Mesothelial cell of epicardium (in vitro differentiated cells): ENCODE measurements at places on chromosomes 5 and 9. TPM values are rescaled to one million over a fixed set of nuclear protein-coding genes. Genes with fewer than 3 reads are reported as not detected.

DNA sequence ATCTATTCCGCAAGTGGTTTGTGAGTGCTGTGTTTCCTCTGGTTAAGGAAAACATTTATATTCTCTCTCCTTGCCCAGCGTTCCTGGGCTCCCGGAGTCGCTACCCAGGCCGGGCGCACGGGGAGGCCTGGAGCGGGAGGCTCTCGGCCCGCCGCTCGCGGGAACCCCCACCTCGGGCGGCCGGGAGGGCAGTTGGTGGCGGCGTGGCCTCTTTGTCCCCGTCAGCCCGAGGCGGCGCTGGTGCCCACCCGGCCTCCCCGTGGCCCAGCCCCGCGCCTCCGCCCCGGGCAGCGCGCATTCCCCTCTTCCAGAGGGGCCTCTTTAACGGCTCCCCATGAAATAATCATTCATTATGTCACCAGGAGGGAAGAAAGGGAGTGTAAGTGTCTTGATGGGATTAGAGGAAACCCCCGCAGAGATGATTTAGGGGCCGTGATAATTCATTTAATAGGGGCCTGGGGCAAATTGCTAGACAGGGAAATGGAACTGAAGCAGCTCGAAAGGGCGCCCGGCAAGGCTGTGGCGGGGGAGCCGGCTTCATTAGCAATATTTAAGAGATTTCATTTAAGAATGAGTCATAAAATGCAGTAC, 181.9 kb upstream of the TBCA start:
- peak; percentile 52 for DNase-seq

DNA sequence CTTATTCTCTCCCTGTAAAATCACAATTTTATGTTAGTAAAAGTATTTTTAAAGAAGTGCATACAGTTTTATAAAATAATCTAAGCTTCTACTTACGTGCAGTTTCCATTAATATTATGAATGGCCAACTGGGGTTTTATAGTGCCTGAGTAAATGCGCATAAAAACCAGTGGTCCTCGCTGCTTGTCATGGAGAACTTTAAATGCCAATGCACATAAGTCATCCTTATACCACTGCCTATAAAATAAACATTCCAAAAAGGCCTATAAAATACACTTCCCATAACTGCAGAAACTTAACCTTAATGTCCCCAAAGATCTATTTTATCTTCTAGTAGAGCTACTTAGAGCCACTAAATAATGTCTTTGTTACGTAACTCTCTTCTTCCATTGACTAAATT, 28.5 kb downstream of the GFM2 start:
- no peak for DNase-seq

DNA sequence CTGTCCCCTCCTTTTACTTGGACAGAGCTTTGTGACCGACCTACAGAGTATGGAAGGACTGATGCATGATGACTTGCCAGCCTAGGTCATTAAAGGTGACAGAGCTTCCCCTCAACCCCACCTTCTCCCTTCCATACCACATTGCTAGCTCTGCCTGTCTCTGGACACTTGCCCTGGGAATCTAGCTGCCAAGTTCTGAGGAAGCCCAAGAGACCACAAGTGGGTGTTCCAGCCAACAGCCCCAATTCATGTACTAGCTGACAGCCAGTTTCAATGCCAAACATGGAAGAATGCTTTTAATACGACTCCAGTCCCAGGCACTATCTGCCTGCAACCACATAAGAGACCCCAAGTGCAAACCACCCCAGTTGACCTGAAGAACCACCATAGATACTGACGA, 477.1 kb downstream of the SPOCK1 start:
- DNase-seq = no peak

The DOLK gene
- total RNA-seq = 16.7 to 17.0 TPM (median 16.9 TPM) in 3 replicates

DNA sequence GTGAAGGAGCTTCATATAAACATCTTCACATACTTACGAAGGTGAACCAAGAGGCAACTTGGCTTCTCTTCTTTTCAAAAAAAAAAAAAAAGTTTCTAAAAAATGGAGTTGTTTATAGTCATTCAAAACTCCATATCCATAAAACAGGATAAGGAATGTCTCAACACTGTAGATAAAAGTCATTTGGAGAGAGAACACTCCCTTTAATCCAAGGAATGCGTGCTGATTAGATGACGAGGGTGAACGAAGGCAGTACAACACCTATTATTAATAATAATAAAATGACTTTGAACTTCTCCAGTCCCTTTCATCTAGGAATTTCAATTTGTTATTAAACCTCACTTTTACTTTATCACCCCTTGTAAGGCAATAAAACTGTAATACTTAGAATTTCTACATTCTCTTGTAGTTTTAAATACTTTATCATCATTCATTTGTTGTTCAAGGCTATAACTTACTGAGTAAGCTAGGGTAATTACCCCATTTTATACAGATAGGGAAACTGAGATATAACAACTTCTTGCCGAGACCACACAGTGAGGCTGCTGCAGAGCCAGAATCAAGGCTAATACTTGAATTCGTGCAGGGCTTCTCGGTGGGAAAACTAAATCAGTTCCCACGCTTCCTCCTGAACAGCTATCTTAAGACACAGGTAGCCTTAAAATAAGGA, 377.1 kb downstream of the EFNA5 start:
- no peak for DNase-seq

GRCh38 chr9:69888856-69889585, 68.4 kb downstream of the CFAP95 start:
- DNase-seq = no peak

The ENHO gene
- total RNA-seq = 0.96 to 1.1 TPM (median 1.0 TPM) in 3 replicates

GRCh38 chr9:19931098-19931890, 142.5 kb upstream of the SLC24A2 start:
- no peak for DNase-seq

DNA sequence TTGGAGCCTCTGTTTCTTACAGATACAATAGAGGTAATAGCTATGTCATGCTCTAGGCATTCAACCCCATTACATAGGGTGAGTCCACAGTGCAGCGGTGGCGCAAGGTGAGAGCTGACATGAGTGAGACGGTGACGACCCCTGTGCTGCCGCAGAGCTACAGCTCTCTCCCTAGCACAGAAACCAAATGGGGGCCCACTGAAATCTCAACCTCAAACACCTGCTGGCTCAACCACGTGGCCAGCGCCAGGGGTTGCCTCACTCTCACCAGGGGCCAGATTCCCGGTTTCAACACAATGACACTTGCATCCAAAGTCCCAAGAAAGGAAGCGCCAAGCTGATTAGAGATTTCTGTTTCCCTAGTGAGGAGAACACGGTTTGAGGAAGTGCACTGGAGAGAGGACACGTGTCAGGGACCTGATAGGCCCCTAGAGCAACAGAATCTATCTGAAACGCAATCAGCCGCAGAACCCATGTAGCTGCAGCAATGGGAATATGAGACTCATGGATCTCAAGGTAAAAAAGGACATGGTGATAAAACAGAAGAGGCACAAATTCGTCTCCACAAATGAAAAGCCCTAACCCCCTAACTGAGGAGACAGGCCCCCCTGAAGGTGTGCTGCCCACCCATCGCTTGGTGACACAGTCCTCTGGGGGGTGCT, 114.3 kb downstream of the CRB2 start:
- no peak for DNase-seq

The ENTPD8 gene
- 1.4 to 1.7 TPM (median 1.6 TPM) in 3 replicates for total RNA-seq

GRCh38 chr9:110087605-110088004, 120.4 kb downstream of the C9orf152 start:
- DNase-seq = no peak

The SMIM33 gene
- not detected in 3 replicates for total RNA-seq

- DNase-seq = no peak
These were observed 55.8 kb downstream of the PTTG1 start for GRCh38 chr5:160477266-160477970.

The LHX3 gene
- total RNA-seq = not detected in 3 replicates

DNA sequence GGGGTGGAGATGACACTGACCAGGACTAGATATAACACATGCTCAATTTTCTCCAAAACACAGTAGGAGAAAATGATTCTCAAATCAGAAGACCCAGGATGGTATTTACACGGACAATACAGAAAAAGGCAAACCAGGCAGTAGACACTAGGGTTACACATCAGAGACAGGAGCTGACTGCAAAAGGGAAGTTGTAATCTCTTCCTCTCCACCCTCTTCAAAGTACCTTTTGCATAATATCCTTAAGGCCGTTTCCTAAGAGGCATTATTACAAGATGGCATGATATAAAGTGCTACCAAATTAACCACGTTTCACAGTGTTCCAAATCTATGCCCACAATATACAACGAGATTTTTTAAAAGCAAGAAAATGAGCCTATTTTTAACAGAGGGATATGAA, 39.2 kb downstream of the YIPF5 start:
- DNase-seq = no peak

The NR5A1 gene
- total RNA-seq = 0.25 TPM in 1 of 3 replicates, not detected in the others

DNA sequence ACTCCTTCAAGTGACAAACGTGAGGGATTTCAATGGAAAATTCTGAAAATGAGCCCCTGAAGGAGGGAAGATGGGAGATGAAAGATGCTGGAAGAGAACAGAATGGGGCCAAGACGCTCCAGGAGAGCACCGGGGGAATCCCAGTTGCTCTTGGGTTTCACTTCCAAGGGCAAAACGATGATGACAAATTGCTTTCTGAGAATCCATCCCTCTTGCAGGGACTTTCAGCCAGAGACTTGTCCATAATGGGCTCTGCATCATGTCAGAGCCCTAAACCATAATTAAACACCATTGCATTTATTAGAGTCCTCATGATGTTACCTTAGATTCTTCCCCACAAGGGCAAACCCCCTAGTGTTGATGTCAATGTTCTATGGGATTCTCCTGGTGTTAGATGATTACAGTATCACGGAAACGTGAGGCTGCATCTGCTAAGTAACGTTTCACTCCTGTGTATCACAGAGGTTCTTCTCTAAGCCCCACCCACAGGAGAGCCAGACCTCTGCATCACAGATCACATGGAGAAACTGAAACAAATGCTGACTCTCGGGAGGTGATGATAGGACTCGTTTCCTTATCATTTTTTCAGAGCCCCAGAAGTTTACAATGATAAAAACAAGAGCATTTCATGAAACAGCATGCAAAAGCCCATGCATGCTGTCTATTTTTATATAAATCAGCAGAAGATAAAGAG, 114.4 kb downstream of the TENT4A start:
- DNase-seq = no peak

DNA sequence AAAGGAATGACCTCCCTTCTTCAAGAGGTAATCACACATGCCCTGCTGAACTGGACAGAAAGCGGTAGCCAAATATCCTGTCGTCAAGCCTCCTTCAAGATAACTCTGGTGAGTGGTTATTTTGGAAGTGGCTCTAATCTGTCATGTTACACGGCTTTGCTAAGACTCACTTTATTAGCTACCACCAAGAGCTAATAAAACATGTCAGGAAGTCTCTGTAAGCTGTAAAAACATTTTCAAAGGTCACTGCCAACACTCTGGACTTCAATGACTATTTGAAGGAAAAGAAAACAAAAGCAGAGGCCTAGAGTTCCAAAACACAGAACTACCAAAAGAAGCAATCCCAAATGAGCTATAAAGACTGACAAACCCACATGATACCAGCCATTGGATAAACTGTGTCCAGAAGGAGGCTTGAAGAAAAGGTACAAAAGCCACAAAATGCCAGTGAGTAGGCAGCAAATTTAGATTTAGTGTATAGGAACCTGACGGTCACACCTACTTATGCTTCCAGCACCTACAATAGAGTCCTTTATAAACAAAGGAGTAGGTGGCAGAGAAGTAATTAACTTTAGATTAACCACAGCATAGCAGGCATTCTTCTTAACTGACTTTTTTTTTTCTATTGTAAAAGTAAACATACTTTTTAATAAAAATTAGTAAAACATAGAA, 97.3 kb upstream of the EQTN start:
- DNase-seq = no peak

DNA sequence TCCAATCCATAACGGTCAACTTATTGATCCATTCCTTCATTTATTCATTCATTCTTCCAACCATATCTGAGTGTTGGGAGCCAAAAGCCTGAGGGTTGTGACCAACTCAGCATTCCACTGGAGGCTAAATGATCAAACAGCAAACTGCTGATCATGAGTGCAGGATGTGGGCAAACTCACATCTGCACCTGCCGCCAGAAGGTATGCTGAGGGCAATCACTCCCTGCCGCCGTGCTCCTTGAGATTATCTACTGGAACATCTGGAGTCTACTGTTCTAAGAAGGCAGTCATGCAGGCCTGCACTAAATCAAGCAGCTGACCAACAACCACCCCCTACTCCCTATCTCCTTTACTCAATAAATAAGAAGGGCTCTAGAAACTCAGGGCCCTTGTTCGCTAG, 184.0 kb downstream of the TTLL11 start:
- no peak for DNase-seq

DNA sequence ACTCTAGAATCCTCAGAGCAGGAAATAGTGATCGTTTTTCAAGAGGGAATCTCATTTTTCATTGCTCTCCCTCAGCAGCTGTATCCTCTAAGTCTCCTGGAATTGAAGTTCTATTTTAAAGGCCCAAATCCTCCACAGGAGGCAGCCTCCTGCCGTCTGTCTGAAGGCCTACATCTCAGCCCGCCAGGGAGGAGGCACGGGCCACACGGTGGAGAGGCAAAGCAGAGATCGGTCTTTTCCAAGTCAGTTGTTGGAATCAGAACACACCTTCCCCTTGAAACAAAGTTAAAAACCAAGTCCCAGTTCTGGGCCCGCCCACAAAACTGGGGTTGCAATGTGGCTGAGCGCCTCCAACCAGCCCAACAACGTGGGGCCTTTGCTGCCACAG, 68.7 kb downstream of the RAPGEF1 start:
- DNase-seq = no peak

GRCh38 chr5:127517110-127517479, 345 bp upstream of the PRRC1 start:
- DNase-seq = no peak

DNA sequence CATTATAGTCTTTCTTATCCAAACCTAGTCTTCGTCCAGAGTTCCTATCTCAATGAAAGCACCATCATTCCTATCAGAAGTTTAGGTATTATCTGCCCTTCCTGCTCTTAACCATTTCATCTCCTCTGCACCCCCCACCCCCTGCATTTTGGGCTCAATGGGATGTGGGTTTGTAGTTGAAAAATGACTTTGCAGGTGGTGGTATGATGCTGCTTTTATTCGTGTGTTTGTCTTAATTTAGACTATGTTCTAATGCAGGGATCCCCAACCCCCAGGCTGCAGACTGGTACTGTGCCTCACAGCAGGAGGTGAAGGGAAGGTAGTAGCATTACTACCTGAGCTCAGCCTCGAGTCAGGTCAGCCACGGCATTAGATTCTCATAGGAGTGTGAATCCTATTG, 49.4 kb upstream of the ZNF608 start:
- no peak for DNase-seq

DNA sequence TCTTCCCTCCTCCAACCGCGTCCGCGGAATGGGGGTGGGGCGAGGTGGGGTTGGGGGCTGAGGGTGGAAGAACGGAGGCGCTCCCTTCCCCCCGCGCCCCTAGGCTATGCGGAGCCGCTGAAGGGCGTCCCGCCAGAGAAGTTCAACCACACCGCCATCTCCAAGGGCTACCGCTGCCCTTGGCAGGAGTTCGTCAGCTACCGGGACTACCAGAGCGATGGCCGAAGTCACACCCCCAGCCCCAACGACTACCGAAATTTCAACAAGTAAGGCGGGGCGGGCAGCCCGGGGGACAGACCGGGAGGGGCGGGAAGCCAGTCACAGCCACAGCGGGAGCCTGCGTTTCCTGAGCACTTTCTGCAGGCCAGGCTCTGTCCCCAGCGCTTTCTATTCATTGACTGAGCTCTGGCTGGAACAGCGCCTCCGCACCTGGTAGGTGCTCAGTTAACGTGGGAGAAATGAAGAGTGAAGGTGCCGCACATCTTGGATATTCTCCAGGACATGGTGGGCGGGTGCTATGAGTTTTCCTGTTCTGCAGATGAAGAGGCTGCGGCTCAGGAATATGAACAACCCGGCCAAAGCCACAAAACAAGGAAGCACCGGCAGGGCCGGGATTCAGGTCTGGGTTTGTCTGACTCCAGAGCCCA, 11.3 kb downstream of the MYOZ3 start:
- no peak for DNase-seq

GRCh38 chr9:2524601-2525000, 97.0 kb upstream of the VLDLR start:
- DNase-seq = no peak

The TLR4 gene
- total RNA-seq = 0.66 to 1.7 TPM (median 0.78 TPM) in 3 replicates
